ENCODE measurements at places on chromosomes 6 and 20.

- no peak for DNase-seq
Measured at GRCh38 chr20:44540834-44541233, 19.0 kb upstream of the SERINC3 start.

- DNase-seq, result no peak
Measured at GRCh38 chr20:40339661-40340449, 349.2 kb downstream of the MAFB start.

- DNase-seq, result no peak
Measured at GRCh38 chr20:24872291-24873024, 76.6 kb upstream of the CST7 start.

- peak; percentile 4 for DNase-seq
Measured at GRCh38 chr6:135851442-135852271, at the start of gene PDE7B. Gene PDE7B (plus strand): TSS chr6:135851701.

DNA sequence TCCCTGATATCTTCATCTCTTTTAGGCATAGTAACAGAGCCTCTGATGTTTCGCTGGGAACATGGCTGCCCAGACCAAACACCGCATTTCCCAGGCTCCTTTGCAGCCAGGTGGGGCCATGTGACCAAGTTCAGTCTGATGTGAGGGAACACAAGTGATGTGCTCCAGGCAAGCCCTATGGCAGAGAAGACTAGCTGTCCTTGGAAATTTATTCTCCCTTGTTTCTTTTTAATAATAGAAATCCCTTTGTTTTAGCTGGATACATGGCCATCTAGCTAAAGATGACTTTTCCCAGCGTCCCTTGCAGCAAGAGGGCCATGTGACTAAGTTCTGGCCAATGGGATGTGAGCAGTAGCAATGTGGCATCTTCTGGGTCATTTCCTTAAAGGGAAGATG is 30.8 kb downstream of the SLC2A10 start:
- no peak for DNase-seq

- no peak for DNase-seq
Measured at GRCh38 chr6:63307581-63308246, 12.1 kb downstream of the LGSN start.

DNA sequence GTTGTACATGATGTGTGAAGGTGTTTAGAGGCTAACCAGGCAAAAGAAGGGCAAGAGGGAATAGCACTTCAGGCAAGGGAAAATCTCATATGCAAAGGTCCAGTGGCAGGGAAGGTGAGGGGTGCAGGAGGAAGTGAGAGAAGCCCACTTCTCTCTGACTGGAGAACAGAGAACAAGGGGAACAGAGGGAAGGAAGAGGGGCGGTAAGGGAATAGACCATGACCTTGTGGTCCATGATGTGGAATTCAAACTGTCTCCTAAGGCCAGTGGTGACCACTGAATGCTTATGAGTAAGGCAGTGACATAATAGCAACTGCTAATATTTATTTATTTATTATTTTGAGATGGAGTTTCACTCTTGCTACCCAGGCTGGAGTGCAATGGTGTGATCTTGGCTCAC is 20.6 kb upstream of the SLC9A8 start:
- DNase-seq, result no peak

- no peak for DNase-seq
Measured at GRCh38 chr6:113439866-113440265, 417.3 kb upstream of the MARCKS start.

DNA sequence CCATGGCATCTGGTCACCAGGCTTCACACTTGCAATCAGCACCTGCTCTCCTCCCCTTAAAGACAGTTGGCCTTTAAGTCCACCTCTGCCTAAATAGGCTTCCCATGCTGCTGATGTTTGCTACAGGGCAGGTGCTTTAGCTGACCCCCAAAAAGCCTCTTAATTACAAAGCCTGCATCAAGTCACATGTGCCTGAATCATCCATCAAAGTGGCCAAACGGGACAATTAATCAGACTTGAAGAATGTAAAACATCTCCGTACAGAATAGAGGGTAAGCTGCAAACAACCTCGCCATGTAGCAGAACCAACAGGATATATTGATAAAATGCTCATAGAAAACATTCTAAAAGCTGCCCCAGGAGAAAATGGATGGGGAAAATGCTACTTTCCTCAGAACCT is 7.4 kb downstream of the LY86 start:
- no peak for DNase-seq

GRCh38 chr20:24994186-24994465 is 1.6 kb upstream of the APMAP start:
- DNase-seq, result no peak

DNA sequence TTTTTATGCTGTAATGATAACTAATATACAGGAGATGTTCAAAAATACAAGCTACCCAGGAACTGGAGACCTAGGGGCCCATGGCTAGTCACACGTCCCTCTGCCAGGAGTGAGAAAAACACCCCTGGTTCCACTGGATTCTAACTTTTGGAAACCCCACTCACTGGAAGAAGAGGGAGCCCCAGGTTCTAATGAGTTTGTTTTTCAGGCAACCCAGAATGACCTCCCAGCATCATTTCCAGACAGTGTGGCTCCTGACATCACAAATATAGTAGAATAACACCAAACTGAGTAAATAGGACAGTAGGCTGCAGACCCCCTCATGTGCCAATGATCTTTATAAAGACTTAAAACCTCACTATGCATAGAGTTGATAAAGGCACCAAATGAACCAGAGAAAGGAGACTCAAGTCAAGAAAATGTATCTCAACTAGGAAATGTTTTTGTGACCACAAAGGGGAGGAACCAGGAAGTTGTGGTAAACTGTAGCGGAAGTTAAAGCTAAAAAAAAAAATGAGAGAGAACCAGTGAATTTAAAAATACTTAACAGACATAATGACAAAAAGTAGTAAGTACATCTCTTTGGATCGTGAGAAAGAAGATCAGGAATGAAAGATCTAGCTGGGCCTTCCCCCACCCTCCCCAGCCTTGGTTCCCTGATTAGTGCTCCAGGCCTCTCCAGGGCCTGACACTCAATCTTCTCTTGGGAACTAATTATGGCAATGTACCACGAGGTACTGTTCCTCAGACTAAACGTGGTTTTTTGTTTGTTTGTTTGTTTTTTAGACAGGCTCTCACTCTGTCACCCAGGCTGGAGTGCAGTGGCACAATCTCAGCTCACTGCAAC is 19.8 kb downstream of the HLA-E start:
- DNase-seq, result no peak

GRCh38 chr6:119742188-119742803 is 392.7 kb upstream of the MAN1A1 start:
- DNase-seq, result no peak

All from esophagus squamous epithelium (tissue), 5 donors.